ENCODE measurements at places on chromosomes 2 and 18.
A peak's percentile ranks its signal among the peaks of the same experiment; 100 is the strongest.

DNA sequence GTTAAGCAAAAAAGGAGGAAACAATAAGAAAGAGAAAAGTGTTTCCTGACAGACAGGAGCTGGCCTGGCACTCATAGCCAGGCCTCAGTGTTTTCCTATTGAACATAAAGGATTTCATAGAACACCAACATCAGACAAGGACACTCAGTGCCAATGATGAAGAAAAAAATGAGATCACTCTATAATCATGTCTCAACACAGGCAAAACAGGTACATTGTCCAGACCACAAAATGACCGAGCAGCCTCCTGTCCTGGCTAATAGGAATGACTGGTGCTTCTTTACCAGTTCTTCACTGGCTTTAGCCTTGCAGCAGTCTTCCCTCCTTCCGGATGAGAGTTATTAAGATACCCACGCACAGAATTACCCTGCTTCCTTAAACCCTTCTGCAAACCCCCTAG, 35.6 kb downstream of the SEMA4F start:
- DNase-seq: no peak

- no peak for DNase-seq
Observed at GRCh38 chr2:75337016-75337415, 137.7 kb upstream of the TACR1 start.

GRCh38 chr2:149463328-149464002, 124.1 kb downstream of the MMADHC start:
- DNase-seq: no peak

DNA sequence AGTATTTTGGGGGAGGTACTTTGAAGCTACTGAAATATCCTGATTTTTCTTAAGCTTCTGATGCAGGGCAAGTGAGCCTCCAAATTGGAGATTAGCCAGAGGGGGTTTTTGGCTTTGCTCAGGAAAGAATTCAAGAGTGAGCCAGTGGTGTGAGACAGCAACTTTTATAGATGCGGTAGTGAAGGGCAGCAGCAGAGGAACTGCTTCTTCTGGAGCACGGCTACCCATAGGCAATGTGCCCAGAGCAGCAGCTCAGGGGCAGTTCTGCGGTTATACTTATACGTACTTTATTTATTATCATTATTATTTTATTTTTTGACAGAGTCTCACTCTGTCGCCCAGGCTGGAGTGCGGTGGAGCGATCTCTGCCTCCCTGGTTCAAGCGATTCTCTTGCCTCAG, 19.8 kb upstream of the NT5DC4 start:
- no peak for DNase-seq

- peak; percentile 95 for DNase-seq
Observed at GRCh38 chr2:11829947-11830707, 83.7 kb downstream of the LPIN1 start.

DNA sequence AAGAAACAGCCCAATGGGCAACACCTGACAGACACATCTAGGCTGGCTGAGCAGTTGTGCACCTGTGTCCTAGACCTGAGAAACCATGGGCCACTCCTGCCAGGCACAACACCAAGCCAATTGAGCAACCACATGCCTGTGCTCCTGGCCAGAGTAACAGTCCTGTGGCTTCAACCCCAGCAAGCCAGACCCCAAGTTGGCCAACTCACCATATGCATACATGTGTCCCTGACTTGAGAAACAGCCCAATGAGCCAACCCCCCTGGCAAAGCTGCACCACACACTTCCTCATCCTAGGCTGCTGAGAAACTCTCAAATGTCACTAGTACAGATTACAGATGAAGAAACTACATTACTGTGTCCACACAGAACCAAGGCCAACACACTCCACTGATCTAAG, 36.6 kb downstream of the USP34 start:
- DNase-seq: no peak

DNA sequence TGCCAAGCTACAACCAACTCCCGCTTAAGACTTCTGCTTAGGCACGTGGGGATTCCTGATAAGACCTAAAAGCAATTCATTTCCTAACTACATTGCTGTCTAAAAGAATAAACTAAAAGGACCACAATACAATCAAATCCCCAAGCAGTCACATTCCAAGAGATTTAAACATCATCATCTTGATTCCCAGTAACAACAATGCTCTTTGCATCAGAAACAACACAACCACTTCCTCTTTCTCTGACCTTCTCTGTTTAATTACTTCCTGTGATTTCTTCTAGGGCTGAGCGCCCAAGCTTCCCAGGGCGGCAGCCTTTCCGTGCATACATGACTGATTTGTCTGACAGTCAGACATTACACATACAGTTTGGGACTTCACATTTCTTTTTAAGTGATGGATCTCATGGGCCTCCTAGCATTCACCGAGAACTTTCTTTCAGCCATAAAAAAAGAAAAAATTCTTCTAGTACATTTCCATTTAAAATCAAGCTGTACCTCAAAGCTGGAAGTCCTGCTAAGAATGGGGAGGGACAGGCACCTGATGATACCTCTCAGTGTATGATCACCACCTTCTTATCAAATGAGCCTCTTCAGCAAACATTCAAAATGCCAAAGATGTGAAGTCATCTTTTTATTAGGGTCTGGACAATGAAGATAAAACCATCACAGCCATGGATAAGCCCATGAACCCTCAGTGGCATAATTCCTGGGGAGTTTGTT, 11.5 kb downstream of the SPRED2 start:
- DNase-seq: no peak

DNA sequence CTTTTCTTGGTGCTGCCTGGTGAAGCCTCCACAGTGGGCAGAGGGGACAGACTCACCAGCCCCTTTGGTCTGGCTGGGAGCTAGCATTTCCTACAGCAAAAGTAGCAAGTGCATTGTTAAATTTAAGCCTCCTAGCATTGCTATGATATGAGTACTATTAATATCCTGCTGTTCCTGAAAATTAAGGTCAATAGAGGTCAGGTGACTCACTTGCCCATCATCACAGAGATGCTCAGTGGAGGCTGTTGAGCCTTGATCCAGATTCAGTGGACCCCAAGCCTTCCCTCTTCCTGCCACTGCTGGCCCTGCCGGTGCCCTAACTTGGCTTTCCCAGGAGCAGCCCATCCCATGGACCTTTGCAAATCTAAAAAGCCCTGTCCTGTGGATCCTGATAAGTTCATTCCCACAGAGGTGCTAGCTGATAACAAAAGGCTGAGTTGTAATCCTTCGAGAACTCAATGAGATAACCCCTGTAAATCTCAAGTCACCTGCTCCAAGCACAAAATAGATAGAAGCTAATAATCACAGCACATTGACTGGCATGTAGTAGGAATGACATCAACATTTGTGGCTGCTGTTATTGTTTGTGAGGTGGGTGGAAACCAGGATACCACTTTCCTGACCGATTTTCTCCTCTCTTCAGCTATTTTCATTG, 84.4 kb downstream of the THNSL2 start:
- DNase-seq: no peak

DNA sequence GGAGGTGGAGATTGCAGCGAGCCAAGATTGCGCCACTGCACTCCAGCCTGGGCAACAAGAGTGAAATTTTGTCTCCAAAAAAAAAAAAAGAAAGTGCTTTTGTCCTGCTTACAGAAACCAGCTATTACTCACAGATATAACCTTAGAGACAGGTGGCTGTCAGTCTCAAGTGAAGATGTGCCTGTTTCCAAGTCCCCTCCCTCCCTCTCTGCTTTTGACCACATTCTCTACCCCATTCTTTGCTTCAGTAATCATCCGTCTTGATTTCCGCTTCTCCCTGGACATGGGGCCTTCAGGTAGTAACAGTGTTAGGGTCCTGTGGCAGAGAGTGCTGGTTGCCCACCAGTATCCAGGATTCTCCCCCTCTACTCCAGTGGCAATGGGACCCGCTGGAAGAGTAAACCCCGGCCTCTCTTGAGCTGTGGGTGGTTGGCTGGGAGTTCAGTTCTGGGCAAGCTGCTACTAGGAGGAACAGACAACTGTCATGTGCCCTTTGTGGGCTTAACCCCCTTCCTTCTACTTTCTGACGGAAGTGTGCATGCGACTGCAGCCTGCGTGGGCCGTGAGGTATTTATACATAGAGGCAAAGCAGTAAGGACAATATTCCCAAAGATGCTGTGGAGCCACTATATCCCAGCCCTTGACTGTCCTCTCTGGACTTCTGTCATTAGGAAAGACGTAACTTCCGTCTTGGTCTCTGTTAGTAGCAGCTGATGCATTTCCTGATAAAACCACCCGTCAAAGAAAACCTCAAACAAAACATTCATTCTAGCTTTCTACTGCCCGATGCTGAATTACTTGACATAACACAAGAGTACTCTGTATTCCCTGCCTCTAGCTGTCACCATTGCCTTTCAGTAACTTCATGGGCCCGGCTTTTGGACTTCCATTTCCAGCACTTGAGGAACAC, 17.8 kb downstream of the PDCL3 start:
- DNase-seq: no peak

DNA sequence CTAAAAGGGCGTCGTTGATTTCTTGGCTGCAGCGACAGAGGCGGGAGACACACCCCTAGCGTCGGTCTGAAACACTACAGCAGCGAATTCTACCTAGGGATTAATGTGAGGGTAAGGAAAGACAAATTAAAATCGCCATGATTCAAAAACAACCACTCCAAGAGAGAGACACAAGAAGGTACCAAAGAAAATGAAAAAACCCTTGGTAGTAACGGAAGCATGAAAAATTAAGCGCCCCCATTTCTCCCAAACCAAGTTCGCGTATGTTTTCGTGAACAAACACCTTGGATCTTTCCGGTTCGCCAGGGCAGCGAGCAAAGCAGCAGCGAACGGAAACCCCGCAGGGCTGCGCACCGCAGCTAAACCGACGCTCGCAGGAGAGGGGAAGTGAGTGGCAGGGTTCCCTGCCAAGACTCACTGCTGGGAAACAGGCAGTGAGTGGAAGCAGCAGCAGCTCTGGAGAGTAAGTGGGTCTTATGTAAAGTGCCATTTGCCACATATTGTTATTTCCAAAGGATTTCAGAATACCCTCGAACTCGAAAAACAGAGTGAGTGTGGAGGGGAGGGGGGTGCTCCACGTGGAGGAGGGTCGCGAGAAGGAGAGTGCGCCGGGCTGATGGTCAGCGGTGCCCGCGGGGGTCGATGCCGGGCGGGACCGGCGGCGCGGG, 1.0 kb downstream of the PPP3R1 start:
- peak; percentile 73 for DNase-seq

DNA sequence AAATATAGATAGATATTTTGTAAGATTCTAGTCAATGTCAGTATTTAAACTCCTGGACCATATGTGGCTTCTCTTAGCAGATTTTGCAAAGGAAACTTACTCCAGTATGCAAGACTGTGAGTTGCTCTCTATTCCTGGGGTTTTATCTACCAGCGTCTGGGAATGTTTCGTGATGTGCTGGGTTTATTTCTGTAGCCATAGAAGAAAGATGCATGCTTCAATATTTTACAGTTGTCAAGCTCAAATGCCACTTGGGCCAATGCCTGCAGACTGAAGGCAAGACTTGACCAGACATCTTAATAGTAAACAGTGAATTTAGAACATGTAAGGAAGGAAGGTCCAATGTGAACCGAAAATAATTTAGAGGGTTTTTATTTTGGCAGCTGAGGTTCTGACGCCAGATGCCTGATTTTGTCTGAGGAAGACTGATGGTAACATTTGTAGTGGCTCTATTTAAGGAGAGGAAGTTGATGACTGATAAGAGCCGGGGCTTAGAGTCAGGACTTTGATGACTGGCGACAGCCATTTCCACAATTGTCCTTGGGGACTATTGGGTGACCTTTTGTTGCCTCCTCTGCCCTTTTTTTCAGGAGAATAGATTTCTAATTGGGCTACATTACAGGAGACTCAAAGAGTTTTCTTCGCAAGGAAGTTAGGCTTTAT, 154.3 kb downstream of the RAPGEF4 start:
- DNase-seq: no peak

- no peak for DNase-seq
Observed at GRCh38 chr2:69482471-69482870, 45.2 kb upstream of the NFU1 start.

- DNase-seq: no peak
Observed at GRCh38 chr2:19722531-19722971, 179.2 kb downstream of the TTC32 start.

GRCh38 chr18:23922939-23923338, 91.6 kb upstream of the TTC39C start:
- no peak for DNase-seq

DNA sequence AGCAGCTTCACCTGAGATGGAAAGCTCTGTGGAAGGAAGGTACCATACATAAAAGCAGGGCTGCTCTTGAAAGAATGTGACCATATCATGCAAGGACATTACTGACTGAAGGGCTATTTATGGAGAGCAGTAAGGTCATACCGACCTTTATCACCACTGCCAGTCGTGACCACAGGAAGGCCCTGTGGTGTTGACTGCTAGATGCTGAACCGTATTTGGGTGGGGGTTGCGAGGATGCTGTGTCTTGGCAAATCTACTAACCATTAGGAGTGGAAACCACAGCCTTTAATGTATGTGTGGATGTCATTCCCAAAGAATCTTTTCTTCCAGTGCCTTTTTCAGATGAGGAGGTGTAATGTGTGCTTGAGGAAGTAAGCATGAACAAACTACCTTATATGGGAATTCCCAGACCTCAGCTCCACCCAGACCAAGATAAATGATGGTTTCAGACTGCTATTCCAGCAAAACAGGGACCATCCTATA, 60.8 kb downstream of the LIMS1 start:
- no peak for DNase-seq

DNA sequence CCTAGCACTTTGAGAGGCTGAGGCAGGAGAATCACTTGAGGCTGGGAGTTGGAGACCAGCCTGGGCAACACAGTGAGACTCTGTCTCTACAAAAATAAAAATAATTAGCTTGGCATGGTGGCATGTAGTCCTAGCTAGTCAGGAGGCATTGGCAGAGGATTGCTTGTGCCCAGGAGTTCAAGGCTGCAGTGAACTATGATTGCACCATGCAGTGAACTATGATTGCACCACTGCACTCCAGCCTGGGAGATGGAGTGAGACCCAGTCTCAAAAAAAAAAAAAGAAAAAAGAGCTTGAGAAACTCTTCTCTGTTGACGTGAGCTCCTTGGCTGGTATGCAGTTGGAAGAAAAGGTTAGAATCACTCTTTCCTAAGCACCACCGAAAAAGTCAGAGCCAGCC, 125.1 kb upstream of the TNP1 start:
- no peak for DNase-seq

DNA sequence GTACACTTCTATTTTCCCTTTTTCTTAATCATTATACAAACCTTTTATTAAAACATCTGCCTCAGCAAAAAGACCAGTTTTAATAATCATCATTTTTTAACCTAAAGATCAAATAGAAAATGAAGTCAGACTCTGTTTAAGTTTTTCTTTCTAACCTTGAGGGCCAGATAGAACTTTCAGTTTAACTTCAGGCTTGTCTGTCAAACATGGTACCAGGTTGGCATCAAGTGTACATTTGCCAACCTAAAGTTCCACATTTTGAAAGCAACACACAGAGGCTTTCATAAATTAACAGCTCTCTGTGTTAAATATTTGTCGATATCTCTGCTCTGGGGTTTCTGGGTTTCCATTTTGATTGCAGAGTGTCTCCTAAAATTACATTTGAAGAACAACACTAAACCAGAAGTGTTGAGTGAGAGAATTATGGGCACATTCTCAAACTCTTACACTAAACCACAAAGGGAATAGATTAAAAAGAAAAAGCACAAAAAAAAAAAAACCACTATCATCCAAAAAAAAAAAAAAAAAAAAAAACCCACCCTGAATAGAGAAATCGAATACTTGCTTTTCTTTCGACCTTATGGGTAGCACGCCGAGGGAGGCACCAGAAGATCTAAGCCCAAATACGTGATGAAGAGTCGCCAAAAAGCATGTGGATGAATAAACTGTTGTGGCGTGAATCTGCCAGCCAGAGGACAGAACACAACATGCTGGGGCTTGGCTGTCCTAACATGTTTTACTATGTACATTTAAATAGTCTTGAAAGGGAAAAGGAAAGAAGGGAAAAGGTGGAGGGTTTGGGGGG, 166.2 kb downstream of the TCF4 start:
- no peak for DNase-seq

GRCh38 chr18:13500227-13500865, 226.0 kb downstream of the FAM210A start:
- peak; percentile 76 for DNase-seq
